ENCODE measurements at places on chromosomes 6 and 20.

DNA sequence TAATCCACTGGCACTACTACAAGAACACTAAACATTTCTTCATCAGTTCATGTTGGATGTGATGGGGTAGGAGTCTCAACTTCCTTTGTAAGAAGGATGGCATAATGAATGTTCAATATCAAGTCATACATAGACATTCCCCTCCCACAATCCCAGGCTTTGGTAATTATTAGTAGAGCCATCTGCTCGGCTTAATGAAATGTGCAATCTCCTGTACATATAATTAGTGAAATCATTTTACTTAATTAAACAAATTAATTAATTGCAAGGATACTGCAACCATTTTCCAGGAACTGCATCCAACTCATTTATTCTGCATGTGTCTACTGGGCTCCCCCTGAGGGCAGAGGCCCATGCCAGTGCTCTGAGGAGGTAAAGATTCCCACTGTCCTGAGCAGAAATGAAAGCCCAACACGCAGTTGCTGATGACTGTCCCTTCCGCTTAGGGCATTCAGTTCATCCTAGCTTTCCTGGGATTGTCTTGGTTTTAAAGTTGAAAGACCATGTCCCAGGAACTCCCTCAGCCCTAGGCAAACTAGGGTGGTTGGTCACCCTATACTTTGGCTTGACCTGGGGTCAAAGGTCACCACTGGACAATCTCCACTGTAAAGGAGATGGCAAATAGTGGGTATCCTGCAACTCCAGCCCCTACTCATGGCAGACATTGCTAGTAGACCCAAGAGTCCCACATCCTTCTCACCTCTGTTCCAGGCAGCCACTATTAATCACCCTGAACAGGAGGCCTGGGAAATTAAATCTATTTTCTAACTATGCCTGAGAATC is 109.8 kb downstream of the TRERF1 start:
- DNase-seq: no peak

- DNase-seq: no peak
Measured at GRCh38 chr6:131305037-131305850, 170.0 kb downstream of the AKAP7 start.

DNA sequence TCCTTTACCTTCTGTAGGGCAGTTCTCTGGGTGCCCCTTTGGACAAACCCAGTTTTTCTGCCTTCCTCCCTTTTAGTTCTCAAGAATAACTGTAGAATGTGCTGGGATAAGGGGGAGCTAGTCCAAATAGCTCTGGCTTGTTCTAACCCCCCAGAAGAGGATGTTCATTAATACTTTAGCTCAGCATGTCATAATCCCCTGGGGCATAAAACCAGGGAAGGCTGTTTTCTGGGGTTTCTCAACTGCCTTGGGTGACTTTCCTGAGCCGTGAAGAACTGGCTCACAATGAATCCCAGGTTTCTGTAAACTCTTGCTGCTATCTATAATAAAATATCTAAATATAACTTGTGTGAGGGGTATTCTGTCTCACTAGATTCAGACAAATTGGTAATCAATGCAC is 44.5 kb upstream of the RNF217 start:
- no peak for DNase-seq

GRCh38 chr6:72622094-72622940 is 453 bp downstream of the KCNQ5 start:
- DNase-seq: no peak

DNA sequence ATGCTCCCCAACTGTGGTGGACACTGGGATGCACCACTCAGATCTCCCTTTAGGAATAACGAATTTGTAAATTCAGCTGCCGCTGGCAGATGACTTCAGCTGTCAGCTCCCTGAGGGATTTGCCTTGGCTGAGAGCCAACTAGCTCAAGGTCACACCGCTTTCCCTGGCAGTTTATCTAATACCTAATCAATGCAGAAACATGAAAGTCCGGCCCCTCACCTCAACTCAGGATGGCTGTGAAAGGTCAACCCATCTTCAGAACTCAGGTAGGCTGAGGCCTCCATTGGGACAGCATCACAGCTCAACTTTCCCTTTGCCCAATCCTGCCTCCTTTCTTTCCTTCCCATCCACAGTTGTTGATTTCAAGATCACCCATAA is 22.8 kb upstream of the SCGN start:
- no peak for DNase-seq

DNA sequence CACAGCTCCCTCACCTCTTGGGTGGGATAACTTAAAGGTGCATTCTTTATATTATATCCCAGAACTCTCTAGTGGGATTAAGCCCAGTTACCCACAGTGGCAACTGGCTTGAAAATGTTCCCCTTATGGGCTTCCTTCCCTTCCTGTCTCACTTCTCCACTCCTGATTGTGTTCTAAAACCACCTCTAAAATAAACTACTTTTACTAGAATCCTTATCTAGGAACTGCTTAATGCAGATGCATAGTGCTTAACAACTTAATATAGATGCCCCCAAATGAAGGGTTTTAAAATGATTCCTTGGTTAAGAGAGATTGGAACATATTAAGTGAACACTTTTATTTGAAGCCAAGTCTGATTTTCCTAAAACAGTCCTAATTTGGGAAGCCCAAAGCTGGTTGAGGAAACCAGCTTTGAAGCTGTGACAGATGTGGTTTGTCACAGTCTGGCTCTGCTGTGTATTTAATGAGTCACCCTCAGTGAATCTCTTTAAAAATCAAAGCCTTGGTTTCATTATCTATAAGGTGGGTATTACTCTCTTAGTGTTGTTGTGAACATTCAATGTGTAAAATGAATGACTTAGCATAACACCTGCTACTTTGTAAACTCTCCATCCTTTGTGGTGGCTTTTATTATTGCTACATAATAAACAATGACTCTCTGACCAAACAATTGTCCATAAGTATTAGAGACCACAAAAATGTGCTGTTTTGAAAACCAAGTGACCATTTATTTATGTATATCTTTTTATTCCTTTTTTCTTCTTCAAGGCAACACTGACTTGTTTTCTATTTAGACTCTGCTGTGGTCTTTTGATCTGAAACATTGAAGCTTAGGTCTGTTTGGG is 24.4 kb downstream of the PLCB1 start:
- no peak for DNase-seq

DNA sequence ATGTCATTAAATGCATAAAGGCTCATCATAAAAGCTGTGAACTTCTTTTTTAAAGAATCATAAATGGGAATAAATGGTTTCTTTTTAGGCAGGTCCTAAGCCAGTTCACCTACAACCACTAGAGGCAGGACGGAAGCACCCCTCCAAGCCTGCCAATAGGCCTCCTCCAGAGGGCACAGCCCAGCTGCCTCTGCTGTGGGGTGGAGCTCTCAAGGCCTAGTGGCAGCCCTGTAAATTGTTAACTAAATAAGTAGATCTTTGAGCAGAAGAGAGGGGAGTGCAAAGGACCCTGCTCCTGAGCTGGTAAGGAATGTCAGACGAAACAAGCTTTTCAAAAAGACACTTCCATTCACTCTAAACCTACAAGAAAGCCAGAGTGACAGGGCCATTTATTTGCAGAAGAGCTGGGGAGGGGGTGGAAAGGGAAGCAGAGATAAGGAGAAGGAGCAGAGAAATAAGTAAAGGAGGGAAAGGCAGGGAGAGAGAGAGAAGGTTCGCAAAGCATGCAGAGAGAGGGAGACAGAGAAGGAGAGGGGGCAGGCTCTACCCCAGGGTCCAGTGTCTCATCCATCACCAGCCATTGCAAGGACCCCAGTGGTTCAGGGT is 18.0 kb upstream of the MAFB start:
- DNase-seq: no peak

DNA sequence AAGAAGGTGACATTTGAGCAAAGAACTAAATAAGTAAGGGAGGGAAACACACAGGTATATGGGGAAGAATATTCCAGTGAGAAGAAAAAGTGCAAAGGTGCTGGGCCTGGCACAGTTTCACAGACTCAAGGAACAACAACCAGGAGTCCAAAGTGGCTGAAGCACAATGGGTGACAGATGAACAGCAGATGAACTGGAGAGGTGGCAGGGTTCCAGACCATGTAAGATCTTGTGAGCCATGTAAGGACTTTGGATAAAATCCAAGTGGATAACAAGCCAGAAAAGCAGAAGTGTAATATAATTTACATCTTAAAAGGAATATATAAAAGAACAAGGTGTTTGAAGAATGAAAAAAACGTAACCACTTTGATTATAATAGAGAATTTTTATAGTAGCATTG is 87.9 kb downstream of the MMS22L start:
- no peak for DNase-seq

GRCh38 chr6:89145956-89146717 is at the start of gene PM20D2:
TSS of gene PM20D2 (plus strand) at chr6:89146055. CDS start at chr6:89146145, 90 bp downstream.
- no peak for DNase-seq

DNA sequence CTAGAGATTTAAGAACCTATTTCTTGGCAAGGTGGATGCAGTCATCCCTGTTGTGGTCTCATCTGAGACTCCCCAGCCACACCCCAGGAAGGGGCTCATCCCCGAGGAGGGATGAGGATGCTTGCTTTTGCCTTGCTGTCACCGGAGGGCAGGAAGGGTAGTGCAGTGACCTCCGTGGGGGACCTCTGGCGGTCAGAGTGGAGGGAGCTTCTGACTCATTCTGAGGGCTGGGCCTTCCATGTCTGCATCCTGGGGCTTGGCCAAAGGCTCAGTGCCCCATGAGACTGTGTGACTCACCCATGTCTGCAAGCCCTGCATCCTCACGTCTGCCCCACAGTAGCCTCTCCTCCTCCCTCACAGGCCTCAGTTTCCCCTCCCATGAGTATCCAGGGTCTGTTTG is 38.7 kb downstream of the UQCC2 start:
- no peak for DNase-seq

- DNase-seq: no peak
Measured at GRCh38 chr20:63926298-63926697, 29.9 kb downstream of the UCKL1 start.

GRCh38 chr6:25197111-25197510 is 82.1 kb upstream of the CARMIL1 start:
- DNase-seq: no peak

GRCh38 chr20:58402827-58403226 is 13.8 kb downstream of the VAPB start:
- DNase-seq: no peak

GRCh38 chr6:158906926-158907325 is 87.8 kb upstream of the EZR start:
- DNase-seq: no peak

- DNase-seq: no peak
Measured at GRCh38 chr20:1417273-1417672, 24.4 kb upstream of the FKBP1A start.

- no peak for DNase-seq
Measured at GRCh38 chr20:51800872-51801121, 1.5 kb downstream of the SALL4 start.

GRCh38 chr6:16345449-16346330 is 107.3 kb downstream of the GMPR start:
- DNase-seq: no peak

DNA sequence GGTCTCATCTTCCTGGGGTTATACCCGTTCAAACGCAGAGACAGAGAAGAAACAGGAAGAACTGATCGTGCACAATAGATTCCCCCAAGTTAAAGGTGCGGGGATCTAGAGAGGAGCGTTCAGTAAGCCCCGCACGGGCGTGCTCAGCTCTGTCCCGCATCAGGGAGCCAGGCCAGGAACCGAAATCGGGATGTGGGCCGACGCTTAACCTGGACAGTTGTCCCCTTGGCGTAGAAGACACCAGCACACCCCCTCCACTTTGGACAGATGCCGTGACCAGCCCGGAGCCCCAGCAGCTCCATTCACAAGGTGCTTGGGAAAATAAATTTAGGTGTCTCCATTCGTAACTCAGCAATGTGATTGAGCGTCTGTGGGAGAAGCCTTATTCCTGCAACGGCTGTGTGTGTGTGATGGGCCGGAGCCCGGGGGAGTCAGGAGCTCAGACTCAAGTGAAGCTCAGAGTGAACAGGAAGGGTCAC is 24.0 kb upstream of the GATA5 start:
- DNase-seq: no peak

GRCh38 chr6:43774776-43775534 is 4.9 kb downstream of the VEGFA start:
- no peak for DNase-seq

DNA sequence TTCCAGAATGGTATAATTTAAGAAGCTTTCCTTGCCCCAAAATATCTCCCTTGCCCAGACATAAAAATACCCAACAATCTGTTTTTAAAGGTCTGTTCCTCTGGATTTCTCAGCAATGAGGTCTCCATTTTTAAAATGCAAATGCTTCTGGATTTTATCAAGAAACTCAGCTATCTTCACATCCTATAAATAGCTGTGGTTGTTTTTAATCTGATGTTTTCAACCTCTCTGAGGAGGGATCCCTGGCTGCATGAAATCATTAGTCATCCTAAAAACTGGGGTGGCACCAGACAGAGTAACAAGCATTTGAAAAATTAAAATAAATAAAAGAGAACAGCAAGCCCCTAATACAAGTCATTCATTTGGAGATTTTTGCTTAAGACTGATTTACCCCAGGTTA is 168.5 kb upstream of the ID4 start:
- no peak for DNase-seq

GRCh38 chr20:57756921-57757320 is 47.1 kb upstream of the PMEPA1 start:
- DNase-seq: no peak

- no peak for DNase-seq
Measured at GRCh38 chr6:170369403-170369802, 62.8 kb downstream of the FAM120B start.

- DNase-seq: no peak
Measured at GRCh38 chr6:10478187-10479040, 42.7 kb upstream of the GCNT2 start.

- no peak for DNase-seq
Measured at GRCh38 chr6:144778773-144779492, 493.8 kb downstream of the UTRN start.

GRCh38 chr6:75351570-75351969 is 67.0 kb upstream of the TMEM30A start:
- no peak for DNase-seq

GRCh38 chr20:18267815-18268214 is 20.5 kb upstream of the ZNF133 start:
- no peak for DNase-seq

GRCh38 chr6:96861588-96861987 is 24.3 kb upstream of the GPR63 start:
- no peak for DNase-seq
